ENCODE measurements at places on chromosomes 6 and 20. TPM values are rescaled to one million over a fixed set of nuclear protein-coding genes. Genes with fewer than 3 reads are reported as not detected.

GRCh38 chr20:50354721-50355589, 155.2 kb upstream of the PTPN1 start:
- no peak for DNase-seq

Gene UQCC2
- 76.5 TPM for polyA plus RNA-seq

GRCh38 chr6:148261470-148261869, 81.2 kb upstream of the SASH1 start:
- no peak for DNase-seq

GRCh38 chr6:79635232-79635543, 4.1 kb downstream of the SH3BGRL2 start:
- peak; percentile 7 for DNase-seq

Gene SUMO4
- 0.47 TPM for polyA plus RNA-seq

Gene REM1
- 8.5 TPM for polyA plus RNA-seq

- no peak for DNase-seq
These were observed 337 bp downstream of the ESF1 start for GRCh38 chr20:13784271-13784892.

Gene SYS1
- 16.0 TPM for polyA plus RNA-seq

Gene ERVFRD-1
- polyA plus RNA-seq: 0.22 TPM

DNA sequence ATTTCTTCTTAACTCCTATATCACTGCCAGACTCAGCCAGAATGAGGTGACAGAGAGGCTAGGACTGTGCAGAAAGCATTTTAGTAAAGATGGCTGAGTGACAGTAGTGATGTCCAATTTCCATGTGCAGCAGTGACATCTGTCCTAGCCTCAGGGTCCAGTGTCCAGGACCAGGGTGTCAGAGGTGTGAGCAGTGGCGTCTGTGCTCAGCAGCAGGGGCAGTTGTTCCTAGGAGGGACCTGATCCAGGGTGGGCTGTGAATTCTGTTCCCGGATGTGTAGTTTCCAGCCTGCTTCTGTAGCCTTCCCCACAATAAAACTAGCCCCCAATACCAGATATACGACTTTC, 6.0 kb downstream of the HLA-B start:
- no peak for DNase-seq

Gene GGTLC1
- not detected for polyA plus RNA-seq

DNA sequence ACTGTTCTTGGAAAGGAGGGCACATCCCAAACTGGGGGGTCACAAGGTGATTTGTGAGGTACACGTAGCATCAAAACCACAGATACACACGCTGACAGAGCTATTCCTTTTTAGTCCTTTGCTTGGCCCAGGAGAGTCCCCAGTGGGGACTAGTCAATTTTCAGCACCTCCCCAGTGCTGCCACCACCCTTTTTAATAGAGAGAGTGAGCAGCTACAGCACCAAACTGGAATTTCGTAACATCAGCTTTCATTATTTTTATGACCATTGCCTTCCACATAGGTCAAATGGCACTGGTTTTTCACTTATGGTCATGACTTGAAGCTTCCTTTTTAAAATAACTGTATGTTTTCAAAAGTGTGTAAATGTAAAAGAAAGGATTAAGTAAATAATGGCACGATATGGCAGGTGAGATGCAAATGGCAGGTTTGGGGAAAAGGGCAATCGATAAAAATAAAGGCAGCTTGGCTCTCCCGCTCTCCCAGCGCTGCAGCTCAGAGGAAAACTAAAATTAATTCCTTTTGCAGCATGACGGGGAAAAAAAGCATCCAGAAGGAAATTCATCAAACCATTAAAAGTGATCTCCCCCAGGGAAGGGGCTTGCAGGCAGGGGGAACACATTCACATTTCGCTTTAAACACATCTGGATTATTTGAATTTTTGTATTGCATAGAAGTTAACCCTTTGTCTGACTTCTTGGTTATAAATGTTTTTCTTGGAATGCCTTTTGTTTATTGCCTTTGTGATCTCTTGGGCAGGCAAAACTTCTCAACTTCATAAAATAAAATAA, 95.2 kb downstream of the ANKRD60 start:
- no peak for DNase-seq

Gene EXOC2
- 28.0 TPM for polyA plus RNA-seq

DNA sequence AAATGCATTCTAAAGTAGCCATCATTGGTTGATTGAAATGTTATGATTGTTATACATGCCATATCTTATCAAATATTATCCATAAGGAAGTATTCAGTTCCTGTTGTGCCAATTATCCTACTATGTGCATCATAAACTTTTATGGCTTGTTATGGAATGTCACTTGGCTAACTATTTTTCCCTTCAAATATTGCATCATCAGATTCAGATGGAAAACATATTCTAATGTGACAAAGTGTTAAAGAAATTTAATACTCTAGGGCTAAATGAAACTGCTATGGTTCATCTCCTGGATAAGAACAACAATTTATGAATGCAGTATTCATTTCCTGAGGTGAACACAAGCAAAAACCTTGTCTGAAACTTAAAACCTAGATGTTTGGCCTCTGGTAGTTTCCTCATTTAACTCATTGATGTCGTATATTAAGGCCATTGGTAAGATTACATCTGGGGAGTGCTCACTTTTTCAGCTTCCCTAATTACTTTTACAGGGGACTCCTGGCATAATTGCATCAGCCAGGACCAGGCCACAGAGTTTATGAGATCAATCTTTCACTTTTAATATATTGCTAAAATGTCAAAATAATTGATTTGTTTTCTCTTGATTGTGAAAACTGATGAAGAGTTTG, 134.9 kb upstream of the CEP162 start:
- no peak for DNase-seq

Gene OR2H1
- not detected for polyA plus RNA-seq

Gene TSBP1
- not detected for polyA plus RNA-seq

- DNase-seq: no peak
These were observed 128.2 kb upstream of the CDH4 start for GRCh38 chr20:61123751-61124368.

DNA sequence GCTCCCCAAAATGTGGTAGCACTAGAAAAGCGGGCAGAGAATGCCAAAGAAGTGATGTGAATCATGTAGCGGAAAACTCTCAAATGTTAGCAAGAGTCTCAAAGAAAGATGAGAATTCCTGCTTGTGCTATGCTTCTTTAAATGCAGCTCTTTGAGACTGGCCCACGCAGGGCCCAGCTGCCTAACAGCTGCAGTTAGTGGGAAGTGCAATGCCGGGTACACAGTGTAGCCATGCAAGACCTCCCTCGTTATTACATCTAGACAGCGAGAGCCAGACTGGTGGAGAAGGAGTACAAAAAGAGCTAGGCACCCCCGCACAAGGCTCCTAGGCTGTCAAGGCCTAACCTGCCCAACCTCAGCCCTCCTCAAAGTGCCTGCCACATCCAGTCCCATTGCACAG, 201.7 kb upstream of the PRDM1 start:
- no peak for DNase-seq

- peak; percentile 20 for DNase-seq
These were observed 560.0 kb downstream of the TBC1D32 start for GRCh38 chr6:120774275-120774674.

- no peak for DNase-seq
These were observed 322.4 kb downstream of the TFAP2B start for GRCh38 chr6:51141080-51141479.

Gene ACTL10
- polyA plus RNA-seq: 0.12 TPM

Gene LPA
- 0.13 TPM for polyA plus RNA-seq

Gene ARMH2
- not detected for polyA plus RNA-seq

GRCh38 chr6:127765949-127766348, 134.9 kb downstream of the THEMIS start:
- DNase-seq: no peak

Data from muscle of back (tissue), 13 donors.